ENCODE measurements at places on chromosomes 3 and 15.

GRCh38 chr3:132228923-132229322 is 88.3 kb upstream of the ACP3 start:
- no peak for DNase-seq

- DNase-seq: peak; percentile 12
Measured at GRCh38 chr15:30985081-30985531, 6.3 kb downstream of the MTMR10 start.

DNA sequence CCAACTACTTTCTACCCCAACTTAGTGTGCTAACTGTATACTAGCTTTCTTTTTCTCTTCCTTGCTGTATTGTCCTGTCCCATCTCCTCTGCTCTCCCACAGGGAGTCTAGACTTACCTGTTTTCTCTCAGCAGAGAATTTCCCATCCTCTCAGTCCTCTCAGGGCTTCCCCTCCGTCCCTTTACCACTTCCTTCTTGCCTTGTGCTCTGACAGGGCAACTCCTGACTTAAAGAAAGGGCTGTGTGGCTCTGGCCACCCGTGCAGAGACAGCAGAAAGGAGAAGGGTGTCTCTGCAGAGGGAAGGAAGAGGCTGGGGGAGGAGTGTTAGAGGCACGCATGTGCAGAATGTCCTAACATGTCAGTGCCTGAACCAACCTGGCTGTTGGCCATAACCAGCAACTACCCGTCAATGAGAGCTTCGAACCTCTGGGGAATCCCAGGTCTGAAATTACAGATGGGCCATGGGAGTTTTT is at the start of gene GCSAM:
Gene GCSAM (minus strand): TSS at position 274 of the 474 bp plus-strand sequence. CDS start 128 bp downstream, at position 146.
- DNase-seq: no peak

DNA sequence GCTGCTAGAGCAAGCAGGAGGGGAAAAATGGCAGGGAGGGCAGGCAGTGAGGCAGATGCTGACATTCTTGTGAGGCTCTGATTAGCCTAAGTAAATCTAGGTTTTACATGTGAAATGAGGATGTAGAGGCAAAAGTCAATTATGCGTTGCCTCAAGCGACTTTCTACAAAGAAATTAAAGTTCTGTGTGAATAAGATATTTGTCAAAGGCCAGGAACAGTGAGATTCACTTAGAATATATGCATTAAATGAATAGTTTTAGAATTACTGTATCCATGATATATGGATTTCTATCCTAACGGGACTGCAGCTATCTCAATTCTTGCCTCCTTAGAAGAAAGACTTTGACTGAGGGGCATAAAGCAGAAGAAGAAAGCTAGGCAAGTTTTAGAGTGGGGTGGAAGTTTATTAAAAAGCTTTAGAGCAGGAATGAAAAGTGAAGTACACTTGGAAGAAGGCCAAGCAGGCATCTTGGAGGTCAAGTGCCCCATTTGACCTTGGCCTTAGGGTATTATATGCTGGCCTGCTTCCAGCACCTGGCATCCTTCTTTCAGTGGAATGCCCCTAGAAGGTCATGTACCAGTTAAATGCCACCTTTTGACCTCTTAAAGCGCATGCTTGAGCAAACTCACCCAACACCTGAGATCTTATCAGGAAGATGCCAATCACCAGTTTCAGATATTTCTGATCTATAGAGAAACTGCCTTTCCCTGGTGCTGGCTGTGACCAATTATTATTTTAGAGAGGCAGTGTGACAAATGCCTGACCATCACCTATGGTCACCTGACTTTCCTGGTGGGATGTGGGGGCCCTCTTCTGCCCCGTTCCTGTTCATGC is 38.2 kb downstream of the OSTN start:
- DNase-seq: no peak

DNA sequence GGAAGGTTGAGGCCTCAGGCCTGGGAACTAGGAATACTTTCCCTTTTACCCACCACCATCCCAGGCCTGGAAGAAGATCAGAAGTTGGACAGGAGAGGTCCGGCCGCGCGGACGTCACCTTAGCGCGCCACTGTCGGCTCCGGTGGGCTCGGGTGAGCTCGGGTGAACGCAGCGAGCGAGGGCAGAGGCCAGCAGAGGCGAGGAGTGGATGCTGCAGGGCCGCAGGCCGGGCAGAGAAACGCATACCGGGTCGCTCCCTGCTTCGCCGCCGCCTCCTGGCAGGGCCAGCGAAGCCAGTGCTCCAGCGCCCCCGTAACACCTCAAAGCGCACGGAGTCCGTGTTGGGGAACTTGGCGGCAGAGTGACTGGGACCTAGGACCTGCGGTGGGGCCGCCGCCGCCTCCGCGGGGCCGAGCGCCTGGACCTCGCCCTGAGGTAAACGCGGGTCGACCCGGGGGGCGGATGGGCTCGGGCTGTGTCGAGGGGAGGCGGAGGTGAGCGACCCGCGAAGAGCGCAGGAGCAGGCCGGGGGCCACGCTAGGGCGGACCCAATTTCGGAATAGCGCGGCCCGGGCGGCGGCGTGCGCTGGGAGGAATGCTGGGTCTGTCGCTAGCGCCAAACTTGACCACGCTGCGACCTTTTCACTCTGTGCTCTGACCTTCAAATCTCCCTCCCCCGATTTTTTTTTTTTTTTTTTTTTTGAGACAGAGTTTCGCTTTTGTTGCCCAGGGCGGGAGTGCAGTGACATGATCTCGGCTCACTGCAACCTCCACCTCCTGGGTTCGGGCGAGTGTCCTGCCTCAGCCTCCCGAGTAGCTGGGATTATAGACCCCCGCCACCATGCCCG is 1.6 kb downstream of the CYP11A1 start:
- peak; percentile 83 for DNase-seq

Data from eye (tissue), 1 donor.